ENCODE measurements at places on chromosomes 16 and 17.

DNA sequence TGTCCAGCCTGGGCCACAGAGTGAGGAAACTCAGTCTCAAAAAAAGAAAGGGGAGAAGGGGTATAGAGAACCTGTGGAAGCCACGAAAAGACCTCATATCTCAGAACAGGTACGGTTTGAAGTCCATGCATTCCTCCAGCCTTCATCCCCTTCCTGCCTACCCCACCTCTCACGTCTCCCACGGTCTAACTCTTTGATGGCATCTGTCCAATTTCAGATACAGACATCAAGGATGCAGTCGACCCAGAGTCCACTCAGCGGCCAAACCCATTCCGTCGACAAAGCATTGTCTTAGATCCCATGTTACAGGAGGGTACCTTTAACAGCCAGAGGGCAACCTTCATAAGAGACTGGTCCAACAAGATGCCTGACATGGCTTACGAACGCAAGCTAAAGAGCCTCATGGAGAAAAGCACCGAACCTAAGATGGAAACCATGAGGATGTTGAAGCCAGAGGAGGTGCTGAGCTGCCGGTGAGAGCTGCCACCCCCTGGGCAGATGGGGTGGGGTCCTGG lies 22.7 kb downstream of the C16orf78 start:
- DNase-seq = no peak

DNA sequence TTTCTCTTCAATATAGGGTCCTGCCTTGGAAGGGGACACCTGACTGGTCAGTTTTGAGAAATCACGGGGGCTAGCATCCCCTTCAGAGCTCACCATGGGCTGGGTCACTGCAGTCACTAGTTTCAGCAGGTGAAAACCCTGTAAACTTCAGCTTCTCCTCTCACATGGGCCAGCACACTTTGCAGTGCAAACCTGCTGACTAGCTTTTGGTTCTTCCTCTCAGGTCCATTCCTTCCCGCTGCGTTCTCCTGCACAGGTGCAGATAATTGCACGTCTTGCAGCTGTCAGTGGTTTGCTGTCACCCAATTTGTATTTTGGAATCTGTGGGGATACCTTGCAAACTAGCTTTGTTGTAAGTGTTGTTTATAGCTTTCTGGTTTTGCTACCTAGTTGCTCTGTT lies 95.1 kb downstream of the LYRM1 start:
- no peak for DNase-seq

DNA sequence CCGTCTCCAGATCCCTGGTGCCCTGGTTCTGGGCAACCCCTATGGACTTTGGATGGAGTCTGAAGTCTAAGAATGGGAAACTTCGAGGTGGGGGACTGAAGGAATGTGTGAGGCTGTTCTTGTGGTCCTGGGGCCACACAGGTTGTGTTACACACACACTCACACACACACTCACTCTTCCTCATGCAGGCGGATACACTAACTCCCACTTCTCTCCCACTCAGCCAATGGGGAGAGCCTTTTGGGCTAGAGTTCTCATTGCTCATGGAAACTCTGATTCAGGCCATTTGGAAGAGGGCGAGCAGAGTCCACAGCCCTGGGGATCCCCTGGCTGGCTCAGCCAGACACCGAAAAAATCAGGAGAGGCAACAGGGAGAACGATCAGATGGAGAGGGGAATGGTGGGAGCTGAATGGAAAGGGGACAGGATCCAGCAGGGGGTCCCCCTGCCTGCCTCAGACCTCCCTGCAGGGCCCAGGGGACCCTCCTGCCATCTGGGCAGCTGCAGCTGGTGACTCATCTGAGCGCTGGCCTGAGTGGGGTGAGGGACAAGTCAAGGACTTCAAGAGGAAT lies 9.1 kb downstream of the IGFBP4 start:
- no peak for DNase-seq

DNA sequence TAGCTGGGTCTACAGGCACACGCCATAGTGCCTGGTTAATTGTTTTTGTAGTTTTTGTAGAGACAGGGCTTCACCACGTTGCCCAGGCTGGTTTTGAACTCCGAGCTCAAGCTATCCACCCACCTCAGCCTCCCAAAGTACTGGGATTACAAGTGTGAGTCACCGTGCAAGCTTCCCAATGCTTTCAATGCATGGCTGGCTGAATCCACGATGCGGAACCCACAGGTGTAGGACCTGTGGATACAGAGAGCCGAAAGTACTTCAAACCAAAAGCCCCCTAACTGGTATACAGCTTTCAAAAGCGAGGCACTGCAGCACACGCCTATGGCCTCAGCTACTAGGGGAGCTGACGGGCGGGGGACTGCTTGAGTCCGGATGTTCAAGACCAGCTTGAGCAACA lies 44.8 kb downstream of the METTL16 start:
- no peak for DNase-seq

DNA sequence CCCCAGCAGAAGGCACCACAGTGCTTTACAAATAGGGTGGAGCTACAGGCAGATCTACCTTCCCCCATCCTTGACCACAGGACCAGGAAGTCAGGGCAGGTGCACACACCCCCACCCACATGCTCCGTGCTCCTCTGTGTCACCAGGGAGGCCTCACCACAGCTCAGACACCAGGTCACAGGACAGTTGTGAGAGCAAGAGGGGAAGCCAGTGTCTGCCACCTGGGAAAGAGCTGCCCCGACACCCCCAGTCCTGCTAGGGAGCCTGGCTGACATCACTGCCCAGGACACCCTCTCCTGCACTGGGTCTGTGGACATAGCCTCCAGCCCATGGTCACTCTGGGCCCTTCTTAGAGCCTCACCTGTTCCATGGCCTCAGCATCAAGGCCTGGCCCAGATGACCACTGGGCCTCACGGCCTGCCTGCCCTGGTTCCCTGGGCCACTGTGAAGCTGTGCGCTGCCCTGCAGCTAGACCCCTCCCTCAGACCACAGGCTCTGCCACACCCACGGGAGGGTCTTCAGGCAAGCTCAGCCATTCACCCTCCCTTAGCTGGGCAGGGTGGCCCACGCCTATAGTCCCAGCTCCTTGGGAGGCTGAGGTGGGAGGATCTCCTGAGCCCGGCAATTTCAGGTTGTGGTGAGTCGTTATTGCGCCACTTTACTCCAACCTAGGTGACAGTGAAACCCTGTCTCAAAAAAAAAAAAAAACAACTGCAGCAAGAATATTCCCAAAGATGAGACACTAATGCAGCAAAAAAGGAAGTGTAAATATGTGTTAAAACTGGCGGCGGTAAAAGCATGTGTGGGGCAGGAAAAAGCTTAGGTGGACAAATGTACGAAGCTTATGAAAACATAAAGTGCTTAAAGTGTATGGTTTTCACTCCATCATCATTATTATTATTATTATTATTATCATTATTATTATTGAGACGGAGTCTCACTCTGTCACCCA lies 14.2 kb downstream of the POLR3K start:
- DNase-seq = peak; percentile 59

DNA sequence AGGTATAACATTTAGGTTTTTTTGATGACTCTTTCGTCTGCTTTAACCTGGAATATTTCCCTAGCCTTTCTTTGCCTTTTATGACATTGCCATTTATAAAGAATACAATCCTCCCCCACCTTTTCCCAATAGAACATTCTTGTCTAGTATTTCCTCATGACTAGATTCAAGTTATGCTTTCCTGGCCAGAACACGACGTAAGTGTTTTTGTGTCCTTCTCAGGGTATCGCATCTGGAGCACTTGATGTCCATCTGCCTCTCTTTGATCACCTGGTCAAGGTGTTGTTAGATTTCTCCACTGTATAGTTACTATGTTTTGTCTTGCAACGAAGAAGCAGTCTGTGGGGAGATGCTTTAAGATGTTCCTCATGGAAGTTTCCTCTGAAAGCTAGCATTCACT lies 87.4 kb downstream of the MSI2 start:
- DNase-seq = no peak

GRCh38 chr16:13951611-13952010 lies 31.7 kb downstream of the ERCC4 start:
- DNase-seq = no peak

Data from CD4-positive, alpha-beta T cell treated with Interleukin-6 at 100 ng/mL for 8 hours (primary cell).